Breast epithelium (tissue), 4 donors: ENCODE measurements at places on chromosomes 6 and 20. TPM values are rescaled to one million over a fixed set of nuclear protein-coding genes. Genes with fewer than 3 reads are reported as not detected.
A peak's percentile ranks its signal among the peaks of the same experiment; 100 is the strongest.

GRCh38 chr6:35318196-35319171 is 20.9 kb downstream of the DEF6 start:
- DNase-seq: no peak

GRCh38 chr6:120873125-120873865 is 461.0 kb downstream of the TBC1D32 start:
- no peak for DNase-seq

GRCh38 chr6:2355150-2355549 is 109.7 kb upstream of the GMDS start:
- DNase-seq: no peak

DNA sequence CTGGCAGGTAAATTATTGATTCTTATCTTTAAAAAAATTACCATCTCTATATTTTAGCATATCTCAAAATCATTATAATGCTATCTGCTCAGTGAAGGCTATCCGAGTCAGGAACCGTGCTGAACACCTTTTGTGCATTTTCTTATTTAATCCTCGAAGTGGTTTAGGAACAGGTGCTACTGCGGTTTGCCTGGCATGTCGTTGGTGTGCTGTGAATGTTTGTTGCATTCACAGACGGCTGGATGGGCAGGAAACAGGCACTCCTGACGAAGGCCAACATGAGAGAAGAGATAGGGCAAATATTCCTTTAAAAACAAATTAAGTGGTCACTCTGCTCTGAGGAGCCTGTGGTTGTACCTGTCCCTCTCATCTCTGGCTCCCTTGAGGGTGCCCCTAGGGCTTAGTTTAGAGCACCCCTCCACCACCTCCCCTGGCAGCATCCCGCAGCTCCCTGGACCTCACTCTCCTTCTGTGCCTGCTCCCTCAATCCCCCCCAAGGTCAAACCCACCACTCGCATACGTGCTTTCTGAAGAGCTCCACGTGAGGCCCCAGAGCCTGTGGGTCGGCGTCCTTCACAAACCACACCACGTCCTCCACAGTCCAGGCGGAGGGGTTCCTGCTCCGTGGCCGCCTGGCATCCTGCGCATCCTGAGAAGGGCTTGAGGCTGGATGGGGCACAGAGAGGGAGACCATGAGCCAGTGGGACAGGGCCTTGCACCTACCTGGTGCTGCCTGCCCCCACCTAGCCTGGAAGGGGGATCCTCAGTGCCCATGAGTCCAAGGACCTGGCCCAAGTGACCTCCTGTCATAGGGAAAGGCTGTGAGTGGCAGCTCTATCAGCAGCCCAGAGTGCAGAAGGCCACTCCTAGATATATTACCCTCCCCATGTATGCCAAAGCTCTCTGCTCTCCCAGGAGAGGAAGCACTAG is 116.5 kb downstream of the SCML4 start:
- no peak for DNase-seq

GRCh38 chr20:24353135-24353690 is 116.2 kb upstream of the SYNDIG1 start:
- DNase-seq: no peak

- no peak for DNase-seq
Measured at GRCh38 chr6:37711331-37712241, 13.9 kb upstream of the MDGA1 start.

DNA sequence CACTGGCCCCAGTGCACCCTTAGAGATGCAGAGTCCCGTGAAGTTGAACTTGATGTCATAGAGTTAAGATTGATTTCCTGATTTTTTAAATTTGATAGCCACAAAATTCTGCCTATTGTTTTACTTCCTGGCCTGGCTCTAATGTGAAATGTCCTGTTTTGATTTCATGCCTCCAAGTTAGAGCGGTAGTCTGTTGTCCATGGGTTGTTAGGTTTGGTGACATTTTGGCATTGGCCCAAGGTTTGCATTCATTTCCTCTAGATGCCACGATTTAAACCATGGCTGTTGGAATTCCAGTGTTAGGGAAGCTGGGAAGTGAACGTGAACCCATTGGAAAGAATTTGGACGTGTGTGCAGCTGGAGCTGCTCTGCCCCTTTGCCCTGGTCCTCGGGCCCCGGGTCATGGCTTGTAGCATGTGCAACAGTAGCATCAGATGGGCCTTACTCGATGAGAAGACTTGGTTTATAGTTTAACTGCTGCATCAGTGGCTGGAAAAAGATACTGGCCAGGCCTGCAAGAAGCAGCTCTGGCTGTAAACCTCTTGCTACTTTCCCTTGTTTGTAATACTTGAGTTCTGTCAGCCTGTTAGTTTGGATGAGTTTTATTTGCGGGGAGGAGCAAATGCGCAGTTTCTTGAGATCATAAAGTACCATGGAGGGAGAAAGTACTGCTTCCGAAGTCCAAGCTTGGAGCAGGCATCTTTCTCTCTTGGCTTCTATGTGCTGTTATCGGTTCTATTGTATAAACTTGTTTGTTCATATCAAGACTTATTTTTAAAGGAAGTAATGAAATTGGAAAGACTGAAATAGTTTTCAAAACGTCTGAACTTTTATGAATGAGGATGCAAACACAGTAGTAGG is 121.4 kb upstream of the CLDN20 start:
- DNase-seq: no peak

- DNase-seq: no peak
Measured at GRCh38 chr6:129955584-129955983, 62.8 kb upstream of the L3MBTL3 start.

GRCh38 chr6:21666201-21666691 is 72.7 kb downstream of the SOX4 start:
- peak; percentile 57 for DNase-seq

- no peak for DNase-seq
Measured at GRCh38 chr6:96683819-96684528, 121.0 kb downstream of the FHL5 start.

GRCh38 chr6:29845405-29846006 is 17.9 kb downstream of the HLA-G start:
- no peak for DNase-seq

GRCh38 chr6:167676666-167677421 is 149.9 kb upstream of the AFDN start:
- no peak for DNase-seq

GRCh38 chr6:28351087-28351486 is 1.3 kb downstream of the ZKSCAN3 start:
- DNase-seq: no peak

- DNase-seq: no peak
Measured at GRCh38 chr6:69987550-69987949, 121.2 kb downstream of the COL19A1 start.

- no peak for DNase-seq
Measured at GRCh38 chr6:68025764-68026163, 609.3 kb upstream of the ADGRB3 start.

- DNase-seq: peak; percentile 72
Measured at GRCh38 chr6:132798869-132799538, 567 bp upstream of the SLC18B1 start.

GRCh38 chr6:130913120-130913519 is 85.9 kb downstream of the SMLR1 start:
- DNase-seq: no peak

GRCh38 chr6:98992535-98992934 is 44.8 kb upstream of the FBXL4 start:
- DNase-seq: no peak

GRCh38 chr6:42690151-42690702 is 32.2 kb downstream of the PRPH2 start:
- DNase-seq: no peak

- no peak for DNase-seq
Measured at GRCh38 chr6:18515767-18516166, 128.6 kb downstream of the RNF144B start.

DNA sequence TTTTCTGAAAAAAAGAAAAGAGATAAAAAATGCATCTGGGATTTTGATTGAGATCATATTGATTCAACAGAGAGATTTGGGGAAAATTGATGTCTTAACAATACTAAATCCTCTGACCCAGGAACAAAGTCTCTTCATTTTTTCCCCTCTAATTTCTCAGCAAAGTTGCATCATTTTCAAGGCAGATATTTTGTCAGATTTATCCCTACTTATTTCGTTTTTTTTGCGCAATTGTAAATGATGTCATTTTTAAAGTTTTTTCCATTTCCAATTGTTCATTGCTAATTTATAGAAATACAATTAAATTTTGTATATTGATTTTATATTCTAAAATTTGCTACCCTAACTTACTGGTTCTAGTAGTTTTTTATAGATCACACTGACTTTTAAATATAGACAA is 97.7 kb upstream of the TMEM170B start:
- DNase-seq: no peak

DNA sequence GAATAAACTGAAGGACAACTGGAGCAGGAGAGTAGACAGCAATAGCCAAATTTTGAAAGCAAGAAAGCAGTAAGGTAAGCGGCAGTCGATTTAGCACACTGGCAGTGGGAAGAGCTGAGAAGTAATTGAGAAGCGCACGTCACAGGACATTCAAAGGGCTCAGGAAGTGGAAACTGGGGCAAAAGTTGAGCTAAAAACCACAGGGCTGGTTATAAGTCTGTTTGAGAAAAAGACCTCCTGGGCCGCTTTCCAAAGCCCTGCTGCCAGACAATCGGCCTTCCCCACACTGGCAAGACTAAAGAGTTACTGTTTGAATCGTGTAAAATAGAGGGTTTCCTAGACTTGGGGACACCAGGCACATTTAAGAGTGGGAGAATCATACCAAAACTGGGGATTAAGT is 161.4 kb downstream of the DNAH8 start:
- no peak for DNase-seq

GRCh38 chr20:17066902-17067301 is 159.9 kb upstream of the PCSK2 start:
- DNase-seq: no peak

GRCh38 chr6:125307964-125308615 is 6.3 kb upstream of the HDDC2 start:
- no peak for DNase-seq

DNA sequence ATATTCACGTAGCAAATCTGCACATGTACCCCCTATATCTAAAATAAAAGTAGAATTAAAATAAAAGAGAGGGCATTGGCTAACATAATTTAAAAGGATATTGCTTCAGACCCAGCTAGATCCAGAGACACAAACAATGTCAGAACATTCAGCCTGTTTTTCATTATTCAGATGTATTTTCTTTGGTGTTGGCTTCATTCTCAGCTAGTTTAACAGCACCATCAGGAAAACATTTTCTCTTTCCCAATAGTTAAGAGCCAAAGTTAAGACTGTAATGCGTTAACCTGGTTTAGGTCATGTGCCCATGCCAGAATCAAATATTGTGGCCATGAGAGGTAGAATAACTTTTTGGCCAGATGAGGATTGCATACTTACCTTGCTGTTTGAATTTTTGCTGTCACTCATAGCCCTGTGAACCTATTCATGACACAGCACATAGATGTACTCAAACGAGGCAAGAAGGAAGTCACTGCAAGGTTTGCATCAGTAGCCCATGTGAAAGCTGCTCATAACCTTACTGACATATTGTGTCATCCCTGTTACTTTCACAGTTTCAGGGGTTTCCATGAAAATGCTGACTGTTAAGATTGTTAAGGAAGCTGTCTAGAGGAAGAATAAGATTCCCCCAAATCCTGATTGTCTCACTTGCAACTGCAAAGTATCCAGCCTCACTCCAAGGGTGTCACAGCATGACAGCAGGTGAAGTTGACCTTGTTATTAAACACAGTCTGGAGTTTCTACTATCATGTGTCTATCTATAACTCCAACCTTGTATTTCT is 233.1 kb downstream of the PACRG start:
- DNase-seq: no peak

Gene PLCG1
- 92.3 TPM for total RNA-seq

Gene SULF2
- 62.5 TPM for total RNA-seq

Gene ABCC10
- total RNA-seq: 19.9 TPM

Gene CTSZ
- total RNA-seq: 238 TPM

Gene IPCEF1
- 5.6 TPM for total RNA-seq

Gene NKAIN4
- total RNA-seq: not detected

Gene RHAG
- not detected for total RNA-seq

Gene GGT7
- 13.1 TPM for total RNA-seq

Gene SMAP1
- total RNA-seq: 36.6 TPM

Gene YIPF3
- total RNA-seq: 89.5 TPM
